EH (cell line): ENCODE measurements at places on chromosomes 7 and 10.

- DNase-seq = peak; percentile 4
Measured at GRCh38 chr10:115657161-115657860, 564.1 kb downstream of the ATRNL1 start.

DNA sequence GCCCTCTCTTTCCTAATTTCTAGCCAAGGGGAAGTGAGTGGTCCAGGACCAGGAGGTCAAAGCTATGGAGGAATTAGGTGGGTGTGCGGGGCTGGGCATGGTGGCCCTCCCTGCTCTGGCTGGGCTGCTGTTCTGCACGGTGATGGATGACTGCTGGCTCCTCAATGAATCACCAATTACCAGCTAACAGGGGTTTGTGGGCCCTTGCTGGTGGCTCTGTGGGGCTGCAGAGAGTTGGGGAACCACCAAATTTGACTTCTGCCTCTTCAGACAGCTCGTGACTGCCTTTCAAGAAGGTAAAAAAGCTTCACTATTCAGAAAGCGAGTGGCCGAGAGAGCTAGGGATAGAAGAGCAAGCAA, 35.0 kb upstream of the HABP2 start:
- no peak for DNase-seq

DNA sequence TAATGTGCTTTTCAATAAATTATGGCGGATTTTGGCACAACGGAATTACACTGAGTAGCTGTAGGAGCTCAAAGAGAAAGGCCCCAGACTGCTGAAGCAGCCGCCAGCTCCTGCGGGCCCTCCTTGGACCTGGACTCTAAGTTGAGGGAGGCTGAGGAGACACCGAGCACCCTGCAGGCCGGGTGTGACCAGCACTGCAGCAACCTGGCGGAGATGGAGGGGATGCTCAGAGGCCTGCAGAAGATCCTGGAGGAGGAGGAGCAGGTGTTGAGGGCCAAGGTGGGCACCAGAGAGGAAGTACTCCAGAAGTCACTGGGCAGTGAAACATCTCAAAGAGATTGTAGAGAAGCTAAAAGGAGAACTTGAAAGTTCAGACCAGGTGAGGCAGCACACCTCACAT, 33.0 kb upstream of the POM121L12 start:
- no peak for DNase-seq

GRCh38 chr10:62545160-62546066, 171.2 kb downstream of the ZNF365 start:
- no peak for DNase-seq

DNA sequence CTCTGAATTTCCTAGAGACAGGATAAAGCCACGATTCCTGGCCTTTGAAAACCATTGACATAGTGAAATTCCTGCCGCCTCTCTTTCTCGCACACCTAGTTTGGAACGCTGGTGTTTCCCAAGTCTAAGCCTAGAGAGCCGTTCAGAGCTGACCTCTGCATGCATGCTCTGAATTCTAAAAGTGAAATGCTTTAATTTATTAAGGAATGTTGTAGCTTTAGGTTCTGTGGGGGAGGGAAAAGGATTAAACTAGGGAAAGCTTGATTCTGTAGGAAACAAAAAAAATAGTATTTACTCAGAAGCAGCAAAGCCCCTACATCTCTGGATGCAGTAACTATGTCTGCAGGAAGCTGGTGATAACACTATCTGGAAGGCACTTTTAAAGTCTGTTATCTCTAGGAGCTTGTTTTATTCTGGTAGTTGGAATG, 27.3 kb downstream of the PFKP start:
- DNase-seq = peak; percentile 47
